ENCODE measurements at places on chromosomes 6 and 20.

DNA sequence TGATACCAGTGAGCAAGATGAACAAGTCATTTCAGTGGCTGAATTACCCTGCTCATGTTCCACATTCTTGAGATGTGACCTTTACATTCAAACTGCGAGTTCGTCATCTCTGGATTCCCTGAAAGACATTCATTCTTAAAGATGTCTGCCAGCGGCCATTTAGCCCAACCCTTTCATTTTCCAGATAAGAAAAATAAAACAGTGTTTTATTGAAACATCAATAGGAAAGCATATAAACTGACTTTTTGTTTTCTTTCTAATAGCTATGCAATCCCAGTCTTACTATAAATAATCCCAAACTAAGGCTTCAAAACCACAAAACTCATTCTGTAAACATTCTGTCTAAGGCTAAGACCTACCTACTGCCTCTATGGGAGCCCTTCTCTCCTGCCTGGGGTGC lies 134.0 kb downstream of the SAMD5 start:
- no peak for DNase-seq

DNA sequence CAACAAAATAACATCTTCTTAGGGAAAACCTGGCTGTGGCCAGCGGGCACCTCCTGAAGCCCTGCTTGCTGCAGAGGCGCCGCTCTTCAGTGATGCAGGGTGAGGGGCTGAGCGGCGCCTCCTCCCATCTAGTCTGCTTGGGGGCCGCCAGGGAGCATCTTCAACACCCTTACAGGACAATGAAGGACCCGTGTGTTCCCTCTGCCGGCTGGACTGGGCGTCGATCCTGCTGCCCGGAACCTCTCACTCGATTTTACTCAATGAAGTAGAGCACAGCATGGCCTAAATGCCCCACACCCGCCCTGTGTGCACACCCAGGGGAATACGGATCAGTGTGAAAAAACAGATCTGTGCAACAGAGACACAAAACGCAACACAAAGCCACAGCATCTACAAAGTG lies 28.5 kb upstream of the MPC1 start:
- DNase-seq = no peak

DNA sequence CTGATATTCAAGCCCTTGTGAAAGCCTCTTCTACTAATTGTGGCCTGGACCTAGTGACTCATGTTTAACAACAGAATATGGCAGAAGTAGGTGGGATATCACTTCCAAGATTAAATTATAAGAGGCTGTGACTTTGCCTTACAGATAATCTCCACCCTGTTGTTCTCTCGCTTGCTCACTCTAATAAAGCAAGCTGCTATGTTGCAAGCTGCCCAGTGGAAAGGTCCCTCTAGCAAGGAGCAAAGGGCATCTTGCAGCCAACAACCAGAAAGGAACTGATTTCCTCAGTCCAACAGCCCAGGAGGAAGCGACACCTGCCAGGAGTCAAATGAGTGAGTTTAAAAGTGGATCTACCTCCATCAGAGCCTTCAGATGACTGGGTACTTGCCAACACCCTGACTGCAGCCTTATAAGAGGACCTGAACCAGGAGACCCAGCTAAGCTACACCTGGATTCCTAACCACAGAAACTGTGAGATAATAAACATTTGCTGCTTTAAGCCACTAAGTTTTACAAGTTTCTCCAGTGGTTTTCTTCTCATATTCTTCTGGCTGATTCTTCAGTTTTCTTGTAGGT lies 112.6 kb downstream of the FRK start:
- no peak for DNase-seq

DNA sequence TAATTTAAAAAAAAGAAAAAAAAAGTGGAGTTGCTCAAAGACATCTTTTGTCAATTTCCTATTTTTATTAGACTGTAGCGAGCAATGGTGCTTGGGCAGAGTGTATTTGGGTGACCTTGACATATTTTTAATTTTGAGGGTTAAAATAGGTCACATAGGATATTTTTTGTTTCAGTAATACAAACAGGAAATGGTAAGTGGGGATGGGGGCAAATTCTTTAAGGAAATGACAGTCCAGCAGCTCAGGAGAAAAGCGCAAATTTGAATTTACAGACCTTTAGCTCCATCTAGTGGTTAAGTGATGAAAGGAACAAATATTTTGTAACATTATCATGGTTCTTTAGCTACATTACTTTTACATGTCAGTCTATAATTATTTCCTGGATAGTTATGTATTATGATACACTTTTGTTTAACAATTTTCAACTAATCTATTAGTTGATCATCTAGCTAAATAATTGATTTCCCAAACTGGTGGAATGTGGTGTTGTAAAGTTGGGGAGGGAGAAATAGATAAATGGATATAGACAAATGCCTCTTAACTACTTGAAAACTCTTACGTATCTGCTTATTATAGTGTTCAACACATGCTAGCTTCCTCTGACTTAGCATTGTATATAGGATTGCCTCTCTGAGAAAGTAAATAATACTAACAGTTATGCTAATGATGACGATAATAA lies 10.0 kb downstream of the CITED2 start:
- DNase-seq = no peak

GRCh38 chr6:166415833-166416347 lies 33.1 kb upstream of the MPC1 start:
- DNase-seq = no peak

- no peak for DNase-seq
Measured at GRCh38 chr6:98142839-98143238, 691.5 kb upstream of the POU3F2 start.

GRCh38 chr6:31065556-31065955 lies 46.8 kb downstream of the C6orf15 start:
- DNase-seq = no peak

GRCh38 chr6:68572975-68573374 lies 62.1 kb upstream of the ADGRB3 start:
- no peak for DNase-seq

GRCh38 chr20:40686893-40687292 lies 2.1 kb downstream of the MAFB start:
- DNase-seq = no peak

- DNase-seq = no peak
Measured at GRCh38 chr6:139156551-139156950, 21.7 kb downstream of the HECA start.

GRCh38 chr6:10399451-10399850 lies 15.4 kb downstream of the TFAP2A start:
- DNase-seq = no peak

DNA sequence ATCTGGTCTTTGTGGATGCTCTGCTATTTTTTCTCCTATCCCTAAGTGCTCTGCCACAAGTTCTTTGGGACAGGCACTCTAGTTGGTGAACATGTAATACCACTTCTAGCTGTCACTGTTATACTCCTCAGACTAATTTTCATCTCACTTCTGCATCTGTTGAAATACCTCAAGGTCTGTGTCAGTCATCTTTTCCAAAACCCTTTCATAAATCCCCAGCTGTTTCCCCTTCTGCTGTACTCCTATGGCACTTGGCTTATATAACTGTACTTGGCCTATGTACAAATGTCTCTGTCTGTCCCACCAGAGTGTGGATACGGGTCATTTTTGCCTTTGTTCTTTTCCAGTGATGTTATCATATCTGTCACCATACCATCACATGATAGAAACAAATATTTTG lies 124.2 kb downstream of the FHL5 start:
- DNase-seq = no peak

DNA sequence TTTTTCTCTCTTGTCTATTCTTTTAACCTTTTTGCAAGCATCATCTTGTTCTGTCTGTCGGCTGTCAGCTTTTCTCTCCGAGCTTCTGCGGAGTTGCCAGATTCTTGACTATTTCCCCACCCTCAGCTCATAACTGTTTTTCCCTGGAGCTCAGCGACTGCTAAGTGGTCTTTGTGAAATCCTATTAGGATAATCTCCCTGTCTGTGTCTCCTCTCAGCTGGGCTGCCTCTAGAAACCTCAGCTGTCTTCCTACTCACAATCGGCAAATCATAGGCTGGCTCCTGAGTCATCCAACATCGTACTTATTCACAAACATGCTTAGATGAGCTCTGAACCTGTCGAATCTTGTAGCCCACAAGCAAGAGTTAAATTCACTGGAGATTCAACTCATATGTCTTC lies 332.3 kb downstream of the PTPRT start:
- DNase-seq = no peak

GRCh38 chr6:7933794-7934193 lies 23.2 kb upstream of the TXNDC5 start:
- DNase-seq = no peak

DNA sequence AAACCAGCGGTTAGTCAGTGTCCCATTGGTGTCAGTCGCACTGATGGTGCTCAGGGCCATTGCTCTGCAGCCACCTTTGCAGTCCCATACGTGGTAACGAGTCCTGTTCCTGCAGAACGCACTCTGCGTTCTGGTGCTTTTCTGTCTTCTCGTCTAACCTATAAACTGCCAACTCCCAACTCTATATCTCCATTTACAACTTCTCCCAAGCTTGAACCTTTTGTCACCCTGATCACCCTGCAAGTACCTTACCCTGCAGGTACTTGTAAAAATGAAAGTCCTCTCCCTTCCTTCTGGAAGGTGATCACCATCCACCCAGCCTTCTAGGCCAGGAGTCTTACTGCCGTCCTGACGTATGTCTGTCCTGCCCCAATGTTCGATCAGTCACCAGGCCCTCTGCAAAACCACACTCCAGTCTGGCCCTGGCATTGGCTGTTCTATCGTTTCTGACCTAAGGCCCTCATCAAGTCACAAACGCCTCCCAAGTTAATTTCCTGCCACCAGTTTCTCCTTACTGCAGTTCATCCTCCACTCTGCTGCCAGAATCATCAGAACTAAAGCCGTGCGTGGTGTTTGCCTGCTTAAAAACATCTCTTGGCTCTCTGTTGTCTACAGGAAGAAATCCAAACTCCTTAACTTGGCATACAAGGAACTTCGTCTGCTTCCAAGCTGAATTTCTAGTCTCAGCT lies 7.9 kb downstream of the RREB1 start:
- DNase-seq = no peak

DNA sequence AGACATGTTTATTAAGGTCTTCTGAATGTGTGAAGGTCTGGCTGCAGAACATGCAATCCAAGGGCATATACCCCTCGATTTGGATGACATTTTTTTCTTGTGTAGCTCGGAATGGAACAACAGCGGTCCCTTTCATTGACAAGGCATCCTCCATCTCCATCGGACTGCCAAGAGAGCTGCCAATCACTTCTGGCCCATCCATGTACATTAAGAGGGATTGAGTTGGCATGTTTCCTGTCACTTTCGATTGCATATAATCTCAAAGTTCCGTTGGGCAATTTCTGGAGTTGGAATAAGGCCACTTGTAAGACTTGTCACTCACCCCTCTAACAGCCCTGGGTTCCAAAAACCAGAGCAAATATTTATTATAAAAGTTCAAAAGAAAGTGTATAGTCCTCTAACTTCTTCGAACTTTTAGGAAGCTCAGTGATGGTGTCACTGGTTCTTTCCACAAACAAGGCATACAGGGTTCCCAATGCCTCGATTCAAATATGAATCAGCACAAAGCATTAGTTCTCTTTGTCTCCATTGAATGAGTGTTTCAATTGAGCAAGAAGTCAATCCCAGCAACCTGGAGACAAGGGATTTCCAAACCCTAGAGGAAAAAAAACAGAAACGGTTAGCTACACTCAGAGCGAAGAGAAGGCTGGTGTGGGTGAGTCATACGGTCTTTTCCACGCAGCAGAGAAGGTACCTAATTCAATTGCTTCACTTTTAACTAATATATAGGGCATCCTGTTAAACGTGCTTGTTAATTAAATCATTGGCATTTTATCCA lies 10.9 kb downstream of the ZNF217 start:
- peak; percentile 55 for DNase-seq

GRCh38 chr6:137389150-137389704 lies 105.0 kb downstream of the OLIG3 start:
- DNase-seq = peak; percentile 67

GRCh38 chr20:38062890-38063289 lies 29.3 kb downstream of the RPRD1B start:
- no peak for DNase-seq

DNA sequence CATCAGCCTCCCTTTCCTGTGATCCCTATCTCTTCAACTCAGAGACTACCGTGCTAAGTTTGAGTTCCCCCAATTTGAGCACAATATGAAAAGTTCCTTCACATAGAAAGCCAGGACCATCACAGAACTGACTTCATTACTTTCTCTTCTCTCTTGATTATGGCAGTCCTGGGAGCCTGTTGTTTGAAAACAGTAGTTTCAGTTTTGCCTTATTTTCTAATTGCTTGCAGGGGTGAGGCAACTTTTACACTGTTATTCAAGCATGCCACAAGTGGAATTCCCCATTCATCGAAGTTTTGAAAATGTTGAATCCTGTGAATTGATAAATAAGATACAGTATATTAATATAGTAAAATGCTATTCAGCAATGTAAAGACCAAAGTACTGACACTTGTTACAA lies 569.7 kb upstream of the MARCKS start:
- no peak for DNase-seq

DNA sequence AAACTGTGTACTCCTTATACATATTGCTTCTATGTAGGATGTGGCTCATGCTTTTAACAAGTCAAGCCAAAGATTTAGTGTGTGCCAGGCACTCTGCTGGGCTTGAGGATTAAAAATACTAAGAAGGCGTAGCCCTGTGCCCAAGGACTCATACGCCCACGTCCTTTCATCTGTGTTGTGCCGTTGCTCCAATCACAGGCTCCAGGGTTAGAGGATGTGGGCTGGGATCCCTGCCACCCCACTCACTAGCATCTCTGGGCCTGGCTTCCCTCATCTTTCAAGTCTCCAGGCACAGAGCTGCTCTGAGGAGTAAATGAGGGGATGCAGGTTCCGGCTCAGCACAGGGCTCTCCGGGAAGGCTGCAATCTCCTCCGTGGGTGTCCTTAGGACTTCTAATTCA lies 214.2 kb downstream of the SYNDIG1 start:
- DNase-seq = no peak

- DNase-seq = no peak
Measured at GRCh38 chr20:62069741-62070216, 4.1 kb upstream of the TAF4 start.

DNA sequence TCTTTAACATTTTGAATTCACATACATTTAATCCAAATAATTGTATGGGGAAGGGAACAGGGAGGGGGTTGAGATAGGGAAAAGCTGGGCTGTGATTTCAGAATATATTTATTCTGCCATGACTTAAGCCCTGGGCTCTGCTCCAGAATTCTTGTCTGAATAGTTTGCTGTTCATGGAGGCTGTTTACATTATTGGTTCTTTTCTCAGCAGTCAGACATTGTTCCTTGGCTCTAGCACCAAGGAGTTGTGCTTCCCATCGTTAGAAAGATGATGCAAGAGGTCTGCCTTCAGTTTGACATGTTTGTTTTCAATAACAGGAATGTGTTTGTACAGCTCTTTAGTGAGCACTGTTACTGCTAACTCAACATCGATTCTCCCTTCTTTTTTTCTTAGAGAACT lies 198.8 kb upstream of the CDYL start:
- no peak for DNase-seq

DNA sequence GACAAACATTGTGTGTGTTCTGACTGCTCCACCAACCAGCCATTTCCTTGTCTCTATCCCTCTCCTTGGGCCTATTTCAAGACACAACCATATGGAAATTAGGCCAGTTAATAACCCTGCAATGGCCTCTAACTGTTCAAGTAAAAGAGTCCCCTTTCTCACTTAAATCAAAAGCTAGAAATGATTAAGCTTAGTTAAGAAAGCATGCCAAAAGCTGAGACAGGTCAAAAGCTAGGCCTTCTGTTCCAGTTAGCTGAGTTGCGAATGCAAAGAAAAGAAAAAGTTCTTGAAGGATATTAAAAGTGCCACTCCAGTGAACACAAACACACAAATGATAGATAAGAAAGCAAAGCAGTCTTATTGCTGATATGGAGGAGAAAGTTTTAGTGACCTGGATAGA lies 22.5 kb downstream of the SERINC1 start:
- DNase-seq = no peak

GRCh38 chr20:1876975-1877608 lies 18.1 kb upstream of the SIRPA start:
- DNase-seq = no peak

GRCh38 chr6:57469072-57469471 lies 151.6 kb downstream of the PRIM2 start:
- DNase-seq = no peak

Data from activated CD4-positive, alpha-beta T cell treated with anti-CD3 and anti-CD28 coated beads, Interleukin-2, amount 50 U/mL, for 48 hours (primary cell).